Mesangial cell (primary cell): ENCODE measurements at places on chromosomes 13 and 19. TPM values are rescaled to one million over a fixed set of nuclear protein-coding genes. Genes with fewer than 3 reads are reported as not detected.

Gene SYNE4
- total RNA-seq, result 0.81 and 3.4 TPM in 2 replicates

Gene ANKLE1
- 0.76 and 2.4 TPM in 2 replicates for total RNA-seq

Gene JSRP1
- total RNA-seq, result 0.13 and 0.16 TPM in 2 replicates

Gene LRRC63
- not detected in 2 replicates for total RNA-seq

Gene PODNL1
- total RNA-seq, result 0.49 and 25.6 TPM in 2 replicates

Gene GRIK5
- 1.1 and 5.6 TPM in 2 replicates for total RNA-seq

Gene C2CD4C
- total RNA-seq, result under 0.01 TPM in 1 of 2 replicates, not detected in the other

Gene ATP4A
- not detected in 2 replicates for total RNA-seq

Gene CLEC17A
- total RNA-seq, result not detected in 2 replicates

Gene PCDH20
- 0.81 and 3.3 TPM in 2 replicates for total RNA-seq

Gene UNC13A
- total RNA-seq, result 0.16 and 0.25 TPM in 2 replicates

Gene CYP2A6
- not detected in 2 replicates for total RNA-seq

Gene GNA15
- total RNA-seq, result not detected in 2 replicates

Gene GFY
- not detected in 2 replicates for total RNA-seq

Gene TRIM13
- total RNA-seq, result 9.1 and 15.8 TPM in 2 replicates

Gene CGB5
- 0.38 and 2.1 TPM in 2 replicates for total RNA-seq

Gene IGSF23
- 2.9 TPM in 1 of 2 replicates, not detected in the other for total RNA-seq

Gene FARP1
- total RNA-seq, result 75.4 and 103 TPM in 2 replicates

Gene ZSCAN18
- 23.0 and 59.3 TPM in 2 replicates for total RNA-seq

Gene SIGLEC8
- not detected in 2 replicates for total RNA-seq

Gene TEX26
- total RNA-seq, result not detected in 2 replicates
